ENCODE measurements at places on chromosomes 12 and 14.

DNA sequence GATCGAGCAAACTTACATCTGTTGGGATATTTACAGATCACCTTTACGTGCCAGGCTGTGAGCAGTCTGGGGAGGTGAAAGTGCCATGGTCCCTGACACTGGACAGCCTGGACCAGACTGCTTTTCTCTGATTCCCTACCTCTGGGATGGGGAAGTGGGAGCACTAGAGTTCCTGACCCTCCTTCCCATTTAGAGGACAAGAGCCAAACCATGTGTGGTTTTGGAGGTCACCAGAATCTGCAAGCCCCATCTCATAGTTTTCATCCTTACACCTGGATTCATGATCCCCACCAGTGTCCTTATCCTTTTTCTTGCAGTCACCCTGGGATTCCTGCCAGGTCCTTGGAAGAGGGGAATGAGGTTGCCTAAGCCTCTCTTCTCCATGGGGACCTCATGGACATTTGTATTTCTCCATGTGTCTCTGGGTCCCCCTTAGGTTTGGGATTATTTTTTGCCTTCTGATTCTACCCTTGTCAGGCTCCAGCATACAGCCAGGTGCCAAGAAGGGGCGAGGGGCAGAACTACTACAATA lies 1.5 kb upstream of the WNT10B start:
- no peak for DNase-seq

- no peak for DNase-seq
Measured at GRCh38 chr14:44163946-44164345, 343.1 kb downstream of the FSCB start.

DNA sequence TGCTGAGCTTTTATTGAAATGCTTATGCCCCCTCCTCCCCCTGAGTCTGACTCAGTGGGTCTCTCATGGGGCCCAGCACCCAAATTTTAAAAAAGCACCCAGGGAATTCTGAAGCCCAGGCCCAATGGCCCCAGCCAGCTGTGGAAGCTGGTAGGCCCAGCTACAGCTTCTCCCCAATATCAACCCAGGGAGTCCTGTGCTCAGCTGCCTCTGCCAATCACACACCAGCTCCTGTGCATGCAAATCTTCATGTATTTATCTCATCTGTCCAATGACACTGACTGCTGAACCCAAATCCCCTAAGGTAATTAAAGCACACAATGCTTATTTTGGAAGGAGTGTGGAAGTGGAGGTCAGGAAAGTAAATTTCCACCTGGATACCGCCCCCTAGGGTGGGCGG lies 76.3 kb downstream of the CCDC88C start:
- no peak for DNase-seq

DNA sequence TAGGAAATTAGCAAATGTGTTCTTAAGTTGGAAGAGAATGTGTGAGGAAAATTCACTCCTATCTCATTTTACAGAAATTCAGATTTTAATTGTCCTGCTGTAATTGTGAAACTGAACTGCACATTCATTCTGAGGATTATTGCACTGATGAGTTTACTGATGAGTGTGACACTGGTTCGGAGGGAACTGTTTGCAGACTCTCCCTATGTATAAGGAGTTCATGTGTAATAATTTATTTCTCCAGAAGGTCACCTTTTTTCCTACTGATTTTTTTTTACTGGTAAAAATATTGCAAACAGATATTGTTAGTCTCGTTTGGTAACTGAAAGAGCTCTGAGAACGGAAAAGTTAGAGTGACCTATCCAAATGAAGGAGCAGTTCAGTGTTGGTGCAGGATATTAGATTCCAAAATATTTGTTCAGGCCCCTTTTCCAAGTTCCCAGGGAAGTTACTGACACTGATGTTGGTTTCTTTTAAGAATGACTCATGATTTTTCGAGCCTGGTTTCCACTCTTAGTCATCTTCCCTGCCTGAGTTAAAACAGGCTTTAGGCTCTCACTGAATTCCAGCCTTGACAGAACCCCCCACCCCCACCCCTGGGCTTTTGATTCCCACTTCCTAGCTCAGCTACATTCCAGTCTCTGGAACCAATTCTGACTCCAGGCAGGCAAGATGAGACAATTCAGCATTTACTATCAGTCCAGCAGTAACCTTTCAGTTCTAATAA lies 18.4 kb downstream of the ANO6 start:
- DNase-seq = no peak

DNA sequence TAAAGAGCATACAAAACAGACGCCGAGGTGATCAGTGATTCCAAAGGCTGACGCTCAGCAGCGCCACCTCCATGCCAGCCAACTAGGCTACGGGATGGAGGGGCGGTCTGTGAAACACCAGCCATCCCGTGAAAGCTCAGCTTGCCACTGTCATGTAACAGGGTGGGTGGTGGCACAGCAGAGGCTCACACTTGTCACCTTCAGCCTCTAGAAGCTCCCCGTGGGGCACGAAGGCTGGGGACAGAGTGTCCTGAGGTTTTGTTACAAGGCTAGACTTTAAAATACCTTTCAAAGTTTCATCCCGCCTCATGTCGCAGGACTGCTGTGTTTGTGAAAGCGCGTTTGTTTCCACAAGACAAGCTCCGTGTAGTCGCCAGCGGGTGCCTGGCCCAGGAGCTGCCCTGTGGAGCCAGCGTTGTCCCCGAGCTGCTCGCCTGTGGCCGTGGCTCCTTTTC lies 20.7 kb downstream of the XRCC3 start:
- no peak for DNase-seq

DNA sequence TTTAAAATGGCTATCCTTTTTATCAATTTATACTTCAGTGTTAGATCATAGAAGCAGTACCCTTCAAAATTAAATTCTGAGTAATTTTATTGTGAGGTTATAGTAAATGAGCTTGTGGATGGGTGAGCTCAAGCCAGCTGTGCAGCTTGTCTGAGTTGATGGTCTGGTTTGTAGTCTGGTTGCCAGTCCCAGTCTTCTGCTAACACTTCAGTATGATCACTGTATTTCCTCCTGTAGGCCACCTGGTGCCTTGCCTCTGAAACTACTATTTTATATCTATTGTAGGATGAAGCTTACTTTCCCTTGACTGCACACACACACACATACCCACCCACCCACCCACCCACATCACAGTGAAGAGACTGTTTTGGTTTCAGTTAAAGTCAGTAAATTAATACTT lies 496.4 kb downstream of the PCNX1 start:
- peak; percentile 47 for DNase-seq

GRCh38 chr14:36676236-36676635 lies 14.6 kb downstream of the PAX9 start:
- DNase-seq = no peak

- DNase-seq = no peak
Measured at GRCh38 chr14:101601606-101602465, 40.5 kb downstream of the DIO3 start.

GRCh38 chr14:91585856-91586255 lies 75.7 kb upstream of the PPP4R3A start:
- no peak for DNase-seq

DNA sequence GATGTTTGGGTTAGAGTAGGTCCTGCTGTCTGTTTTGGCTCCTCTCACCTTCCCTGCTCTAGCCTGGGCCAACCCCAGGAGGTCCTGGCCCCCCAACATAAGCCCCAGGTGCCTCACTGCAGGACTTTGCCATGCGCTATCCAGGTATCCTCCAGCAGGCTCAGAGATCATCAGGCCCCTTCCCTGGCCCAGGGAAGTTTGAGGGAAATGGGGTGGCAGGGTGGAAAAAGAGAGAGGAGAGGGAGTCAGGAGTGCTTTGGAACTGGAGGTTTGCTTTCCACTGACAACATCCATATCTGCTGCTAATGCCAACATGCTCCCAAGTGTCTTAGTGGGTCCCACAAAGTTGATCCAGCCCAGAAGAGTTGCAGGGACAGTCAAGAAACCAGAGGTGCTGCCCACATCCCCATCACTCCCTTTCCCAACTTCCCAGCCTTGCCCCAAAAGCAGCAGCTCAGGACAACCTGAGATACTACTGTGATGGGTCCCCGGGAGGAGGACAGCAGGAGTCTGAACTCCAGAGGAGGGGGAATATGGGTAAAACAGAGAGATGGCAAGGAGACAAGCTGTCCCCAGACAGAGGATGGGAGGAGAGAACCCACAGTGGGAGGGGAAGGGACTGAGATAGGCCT lies 677 bp downstream of the TNS2 start:
- no peak for DNase-seq

DNA sequence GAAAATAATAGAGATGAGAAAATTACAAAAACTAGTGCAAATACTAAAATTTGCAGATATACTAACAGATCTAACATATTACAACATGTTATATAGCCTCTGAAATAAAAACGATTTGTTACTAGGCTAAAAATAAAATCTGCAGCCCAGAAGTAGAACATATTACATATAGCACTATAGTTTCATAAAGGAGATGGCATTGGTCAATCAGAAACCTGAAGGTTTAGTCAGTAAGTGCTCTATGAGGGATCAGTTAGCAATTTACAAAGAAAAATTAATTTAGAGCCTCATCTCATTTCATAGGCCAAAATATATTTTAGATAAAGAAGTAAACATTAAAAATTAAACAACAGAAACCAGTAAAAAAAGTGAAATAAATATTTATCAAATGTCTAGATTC lies 41.0 kb downstream of the IFNG-AS1 start:
- no peak for DNase-seq

DNA sequence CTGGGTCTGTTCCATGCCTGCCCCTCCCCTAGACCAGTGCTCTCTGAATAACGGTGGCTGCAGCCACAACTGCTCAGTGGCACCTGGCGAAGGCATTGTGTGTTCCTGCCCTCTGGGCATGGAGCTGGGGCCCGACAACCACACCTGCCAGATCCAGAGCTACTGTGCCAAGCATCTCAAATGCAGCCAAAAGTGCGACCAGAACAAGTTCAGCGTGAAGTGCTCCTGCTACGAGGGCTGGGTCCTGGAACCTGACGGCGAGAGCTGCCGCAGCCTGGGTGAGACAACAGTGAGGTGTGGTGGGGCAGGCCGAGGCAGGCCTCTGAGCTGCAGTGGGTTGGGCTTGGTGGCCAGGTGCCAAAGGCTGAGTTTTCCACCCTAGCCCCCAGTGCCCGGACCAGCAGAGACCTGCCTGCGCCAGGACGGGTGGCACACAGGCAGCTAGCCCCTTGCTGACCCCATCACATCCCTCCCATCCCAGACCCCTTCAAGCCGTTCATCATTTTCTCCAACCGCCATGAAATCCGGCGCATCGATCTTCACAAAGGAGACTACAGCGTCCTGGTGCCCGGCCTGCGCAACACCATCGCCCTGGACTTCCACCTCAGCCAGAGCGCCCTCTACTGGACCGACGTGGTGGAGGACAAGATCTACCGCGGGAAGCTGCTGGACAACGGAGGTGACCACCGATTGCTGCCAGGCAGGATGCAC lies 28.2 kb upstream of the LRP1-AS start:
- peak; percentile 14 for DNase-seq

- DNase-seq = no peak
Measured at GRCh38 chr12:92421701-92422100, 276.1 kb upstream of the BTG1 start.

DNA sequence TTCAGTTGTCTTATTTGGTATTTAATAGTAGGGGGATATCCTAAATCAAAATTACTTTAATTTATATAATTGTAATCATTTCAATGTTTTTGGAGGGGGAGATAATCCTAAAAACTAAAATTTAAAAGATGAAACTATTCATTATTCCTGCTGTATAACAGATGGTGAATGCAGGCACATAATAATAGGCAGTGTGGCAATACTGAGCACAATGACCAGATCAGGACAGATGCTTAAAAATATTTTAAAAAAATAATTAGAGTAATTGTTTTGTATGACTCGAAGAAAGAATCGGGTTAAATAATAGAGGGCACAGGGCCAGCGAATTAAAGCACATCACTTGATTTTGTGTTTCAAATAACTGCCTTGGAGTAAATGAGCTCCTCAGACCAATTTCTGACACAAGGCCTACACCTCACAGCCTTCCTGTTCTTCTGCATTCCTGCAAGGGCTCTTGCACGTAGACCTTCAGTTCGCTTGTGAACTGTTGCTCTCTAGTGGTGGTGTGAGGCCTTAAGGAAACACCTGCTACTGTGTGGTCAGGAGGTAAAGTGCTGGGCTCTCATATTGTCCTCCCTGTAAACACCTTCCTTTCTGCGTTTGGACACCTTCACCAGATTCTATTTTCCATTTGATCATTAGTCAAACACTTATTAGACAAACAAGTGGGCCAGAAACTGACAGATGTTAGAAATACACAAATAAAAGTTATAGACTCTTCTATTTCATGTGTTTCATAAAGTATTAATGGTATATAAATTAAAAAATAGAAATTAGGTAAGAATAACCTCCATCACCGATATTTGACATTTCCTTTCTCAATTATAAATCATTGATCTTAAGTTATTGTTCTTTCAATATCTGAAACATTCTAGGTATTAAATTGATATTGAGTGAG lies 29.3 kb upstream of the KLRF1 start:
- peak; percentile 79 for DNase-seq
